Activated naive CD4-positive, alpha-beta T cell treated with Interleukin-2 at 50 U/mL for 16 hours (primary cell): ENCODE measurements at places on chromosomes 3 and 15.

GRCh38 chr15:91422797-91423196, 322.7 kb downstream of the SV2B start:
- DNase-seq = no peak

DNA sequence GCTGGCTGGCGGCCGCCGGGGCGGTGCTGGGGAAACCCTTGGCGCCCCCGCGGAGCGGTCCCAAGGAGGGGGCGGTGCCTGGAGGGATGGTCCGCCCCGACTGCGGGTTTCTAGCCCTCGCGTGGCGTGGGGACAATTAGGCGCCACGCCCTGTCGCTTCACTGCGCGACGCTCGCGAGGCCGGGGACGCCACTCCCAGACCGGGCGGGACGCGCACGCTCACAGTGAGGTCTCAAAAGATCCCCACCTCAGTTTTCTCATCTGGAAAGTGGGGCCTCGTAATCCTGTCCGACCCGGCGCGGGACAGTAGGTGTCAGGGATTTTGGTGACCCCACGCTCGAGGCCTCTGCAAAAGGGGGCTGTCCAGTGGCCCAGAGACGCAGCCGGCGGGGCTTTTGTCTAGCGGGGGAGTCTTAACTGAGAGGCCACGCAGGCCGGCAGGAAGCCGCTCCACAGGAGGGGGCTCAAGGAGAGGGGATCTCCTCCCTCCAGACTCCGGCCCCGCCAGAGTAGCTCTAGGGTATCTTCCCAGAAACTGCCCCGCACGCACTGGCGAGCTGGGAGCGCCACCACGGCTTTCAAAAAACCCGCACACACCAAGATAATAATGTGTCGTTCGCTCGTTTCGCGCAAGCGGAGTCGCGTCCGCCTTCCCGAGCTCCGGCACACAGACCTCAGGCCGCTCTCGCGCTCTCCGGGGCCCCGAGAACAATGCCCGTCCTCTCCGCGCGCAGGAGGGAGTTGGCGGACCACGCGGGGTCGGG, 710 bp upstream of the CLK3 start:
- DNase-seq = peak; percentile 88

DNA sequence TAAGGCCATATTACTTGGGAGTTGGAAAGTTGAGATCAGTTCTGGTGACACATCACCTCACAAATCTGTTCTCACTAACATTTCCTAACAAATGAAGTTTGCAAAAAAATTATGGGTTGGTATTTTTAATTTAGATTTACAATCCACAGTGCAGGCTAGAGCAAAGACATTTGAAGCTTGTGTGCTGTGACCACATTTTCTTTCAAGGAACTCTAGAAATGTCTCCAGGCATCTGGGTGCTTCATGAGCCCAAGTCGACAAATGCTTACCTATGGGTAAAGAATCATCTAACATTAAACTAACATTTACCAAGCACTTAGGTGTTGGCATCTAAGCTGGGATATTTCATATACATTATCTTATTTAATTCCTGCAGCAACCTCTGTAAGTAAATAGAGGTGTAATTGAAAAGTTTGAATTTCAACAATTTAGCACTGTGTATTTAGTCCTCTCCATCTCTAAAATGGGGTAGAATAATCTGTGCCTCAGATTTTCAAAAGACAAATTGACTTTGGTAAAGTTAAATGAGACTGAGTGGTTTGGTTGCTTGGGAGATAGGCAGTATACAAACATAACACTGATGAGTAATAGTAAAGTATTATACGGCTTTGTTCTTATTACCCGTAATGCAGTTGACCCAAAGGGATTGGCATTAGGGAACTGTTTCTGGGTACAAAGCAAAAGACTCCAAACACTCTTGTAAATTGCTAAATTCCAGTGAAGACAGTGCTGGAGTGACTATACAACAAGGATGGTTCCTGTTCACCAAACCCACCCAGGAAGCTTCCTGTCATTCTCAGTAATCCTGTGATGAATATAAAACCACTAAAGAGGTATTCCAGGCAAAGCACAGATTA, 162.5 kb downstream of the TPRG1 start:
- DNase-seq = no peak

DNA sequence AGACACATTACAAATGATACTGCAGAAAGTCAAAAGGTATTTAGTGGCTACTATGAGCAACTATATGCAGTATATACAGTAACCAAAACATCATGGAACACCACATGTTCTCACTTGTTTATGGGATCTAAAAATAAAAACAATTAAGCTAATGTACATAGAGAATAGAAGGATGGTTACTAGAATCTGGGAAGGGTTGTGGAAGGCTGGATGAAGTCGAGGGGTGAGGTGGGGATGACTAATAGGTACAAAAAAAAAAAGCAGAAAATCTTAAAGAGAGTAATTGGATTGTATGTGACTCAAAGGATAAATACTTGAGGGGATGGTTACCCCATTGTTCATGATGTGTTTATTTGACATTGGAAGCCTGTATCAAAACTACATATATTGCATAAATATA, 848.8 kb upstream of the GBE1 start:
- no peak for DNase-seq

DNA sequence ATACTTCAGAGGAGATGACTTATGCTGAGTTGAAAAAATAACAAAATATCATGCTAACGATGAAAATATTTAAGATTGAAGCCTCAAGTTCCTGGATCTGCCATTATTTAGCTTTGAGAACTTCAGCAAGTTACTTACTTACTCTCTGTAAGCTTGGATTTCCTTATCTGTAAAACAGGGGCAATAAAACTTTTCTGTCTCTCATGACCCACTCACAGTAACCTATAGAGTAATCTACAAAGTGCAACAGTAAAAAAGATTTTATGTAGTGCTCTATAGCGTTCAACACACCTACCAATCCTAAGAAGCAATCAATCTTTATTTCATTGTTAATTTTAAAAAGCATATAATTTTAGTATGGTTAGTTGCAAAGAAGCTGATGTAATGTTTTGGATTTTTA, 478.6 kb downstream of the ZIC1 start:
- no peak for DNase-seq

GRCh38 chr15:50302581-50302980, 37.1 kb upstream of the HDC start:
- no peak for DNase-seq
